T-helper 17 cell (primary cell): ENCODE measurements at places on chromosomes 7 and 10.
A peak's percentile ranks its signal among the peaks of the same experiment; 100 is the strongest.

DNA sequence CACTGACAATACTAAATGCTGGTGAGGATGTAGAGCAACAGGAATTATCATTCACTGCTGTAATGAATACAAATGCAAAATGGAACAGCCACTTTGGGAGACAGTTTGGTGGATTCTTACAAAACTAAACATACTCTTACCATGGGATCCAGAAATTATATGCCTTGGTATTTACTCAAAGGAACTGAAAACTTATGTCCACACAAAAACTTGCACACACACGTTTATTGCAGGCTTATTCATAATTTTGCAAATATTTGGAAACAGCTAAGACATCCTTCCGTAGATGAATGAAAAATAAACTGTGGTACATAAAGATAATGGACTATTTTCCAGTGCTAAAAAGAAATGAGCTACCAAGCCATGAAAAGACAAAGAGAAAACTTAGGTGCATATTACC, 69.6 kb downstream of the SEM1 start:
- DNase-seq = no peak
- H3K4me3 ChIP-seq = no peak overlapping the region
- H3K27me3 ChIP-seq = no peaks in the 10 kb centered on the region
- H3K36me3 ChIP-seq = peaks cover 1% of the 10 kb centered on the region
- no peaks in the 10 kb centered on the region for H3K4me1 ChIP-seq

GRCh38 chr7:3732395-3733005, 431.4 kb downstream of the SDK1 start:
- no peaks in the 10 kb centered on the region for H3K36me3 ChIP-seq
- no peak for DNase-seq
- no peak overlapping the region for H3K27ac ChIP-seq
- no peaks in the 10 kb centered on the region for H3K4me1 ChIP-seq
- peaks cover 7% of the 10 kb centered on the region for H3K27me3 ChIP-seq

DNA sequence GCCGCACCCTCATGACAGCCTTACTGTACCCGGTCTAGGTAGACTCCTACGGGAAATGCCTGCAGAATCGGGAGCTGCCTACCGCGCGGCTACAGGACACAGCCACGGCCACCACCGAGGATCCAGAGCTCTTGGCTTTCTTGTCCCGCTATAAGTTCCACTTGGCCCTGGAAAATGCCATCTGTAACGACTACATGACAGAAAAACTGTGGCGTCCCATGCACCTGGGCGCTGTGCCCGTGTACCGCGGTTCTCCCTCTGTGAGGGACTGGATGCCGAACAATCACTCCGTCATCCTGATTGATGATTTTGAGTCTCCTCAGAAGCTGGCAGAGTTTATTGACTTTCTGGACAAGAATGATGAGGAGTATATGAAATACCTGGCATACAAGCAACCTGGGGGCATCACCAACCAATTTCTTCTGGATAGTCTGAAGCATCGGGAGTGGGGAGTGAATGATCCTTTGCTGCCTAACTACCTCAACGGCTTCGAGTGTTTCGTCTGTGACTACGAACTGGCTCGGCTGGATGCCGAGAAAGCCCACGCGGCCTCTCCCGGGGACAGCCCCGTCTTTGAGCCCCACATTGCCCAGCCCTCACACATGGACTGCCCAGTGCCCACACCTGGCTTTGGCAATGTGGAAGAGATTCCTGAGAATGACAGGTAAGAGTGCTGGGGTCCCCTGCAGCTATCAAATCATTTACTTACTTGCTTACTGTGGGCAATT, 8.5 kb upstream of the CHCHD1 start:
- H3K4me3 ChIP-seq = peak overlapping the region; percentile 96
- peak overlapping the region; percentile 85 for H3K27ac ChIP-seq
- no peaks in the 10 kb centered on the region for H3K27me3 ChIP-seq
- DNase-seq = no peak
- H3K4me1 ChIP-seq = peaks cover 47% of the 10 kb centered on the region

DNA sequence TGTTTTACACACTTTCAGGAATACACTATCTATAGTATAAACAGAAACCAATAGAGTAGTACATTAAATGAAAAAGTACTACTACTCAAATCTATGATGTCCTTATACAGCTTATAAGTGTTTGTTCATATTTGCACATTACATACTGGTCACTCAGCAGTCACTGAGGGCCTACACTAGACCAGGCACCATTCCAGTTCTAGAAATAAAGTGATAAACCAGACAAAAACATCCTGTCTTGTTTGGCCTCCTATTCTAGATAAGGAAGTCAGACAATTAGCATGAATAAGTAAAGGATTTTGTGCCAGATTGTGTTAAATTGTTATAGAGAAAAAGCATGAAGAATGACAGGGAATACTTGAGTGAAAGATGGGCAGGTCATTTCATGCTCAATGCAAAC, 219.0 kb downstream of the CRPPA start:
- H3K27ac ChIP-seq = no peak overlapping the region
- H3K27me3 ChIP-seq = no peaks in the 10 kb centered on the region
- no peaks in the 10 kb centered on the region for H3K36me3 ChIP-seq
- no peak overlapping the region for H3K4me3 ChIP-seq
- no peak for DNase-seq
- H3K4me1 ChIP-seq = no peaks in the 10 kb centered on the region

GRCh38 chr10:121288011-121288410, 310.2 kb downstream of the FGFR2 start:
- no peaks in the 10 kb centered on the region for H3K36me3 ChIP-seq
- no peak for DNase-seq
- no peaks in the 10 kb centered on the region for H3K27me3 ChIP-seq
- H3K4me1 ChIP-seq = no peaks in the 10 kb centered on the region
